ENCODE measurements at places on chromosomes 7 and 10.

DNA sequence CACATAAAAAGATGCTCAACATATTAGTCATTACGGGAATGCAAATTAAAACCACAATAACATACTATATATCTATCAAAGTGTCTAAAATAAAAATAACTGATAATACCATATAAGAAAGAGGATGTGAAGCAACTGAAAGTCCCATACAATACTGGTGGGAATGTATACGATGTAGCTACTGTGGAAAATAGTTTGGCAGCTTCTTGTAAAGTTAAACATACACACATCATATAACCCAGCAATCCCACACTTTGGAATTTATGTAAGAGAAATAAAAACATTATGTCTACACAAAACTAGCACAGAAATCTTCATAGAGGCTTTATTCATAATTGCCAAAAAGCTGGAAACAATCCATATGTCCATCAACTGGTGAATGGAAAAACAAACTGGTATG is 10.5 kb upstream of the COMMD3 start:
- no peak for DNase-seq

DNA sequence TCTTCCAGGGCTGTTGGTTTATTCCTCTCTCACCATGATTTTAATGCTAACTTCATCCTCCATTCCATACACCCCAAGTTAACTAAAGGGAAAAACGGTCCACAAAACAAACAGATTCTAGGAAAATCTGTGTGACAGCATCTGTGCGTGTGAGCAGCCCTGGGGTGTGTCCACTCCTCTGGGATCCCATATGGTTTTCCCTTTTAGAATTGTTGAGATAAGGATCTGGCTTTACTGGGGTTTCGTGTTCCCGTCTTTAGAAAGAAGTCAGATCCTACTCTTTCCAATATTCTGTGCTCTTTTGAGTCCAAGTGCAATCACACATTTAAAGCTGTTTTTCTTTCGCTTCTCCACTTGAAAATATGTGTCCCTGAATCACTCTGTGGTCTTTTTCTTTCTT is 257.1 kb downstream of the KLF6 start:
- DNase-seq, result no peak

- DNase-seq, result no peak
Measured at GRCh38 chr7:99141841-99142726, 1.8 kb downstream of the SMURF1 start.

DNA sequence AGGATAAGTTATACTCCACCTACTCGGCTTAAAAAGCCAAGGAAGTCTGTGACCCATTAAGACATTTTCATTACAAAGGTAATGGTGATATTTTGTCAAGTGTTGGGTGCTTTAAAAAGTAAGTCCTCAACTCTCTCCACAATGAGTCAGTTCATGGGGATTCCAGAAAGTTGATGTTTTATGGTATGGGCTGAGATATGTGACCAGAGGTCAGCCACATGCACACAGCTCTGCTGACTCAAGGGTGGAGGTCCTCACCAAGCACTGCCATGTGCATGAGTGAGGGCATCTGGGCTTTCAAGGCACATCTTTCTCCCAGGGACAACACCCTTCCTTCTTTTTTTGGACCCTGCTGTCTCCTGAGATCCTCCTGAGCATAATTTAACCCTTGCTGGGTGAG is 292.9 kb downstream of the PTEN start:
- no peak for DNase-seq

GRCh38 chr7:44338600-44338999 is 13.2 kb upstream of the CAMK2B start:
- no peak for DNase-seq

DNA sequence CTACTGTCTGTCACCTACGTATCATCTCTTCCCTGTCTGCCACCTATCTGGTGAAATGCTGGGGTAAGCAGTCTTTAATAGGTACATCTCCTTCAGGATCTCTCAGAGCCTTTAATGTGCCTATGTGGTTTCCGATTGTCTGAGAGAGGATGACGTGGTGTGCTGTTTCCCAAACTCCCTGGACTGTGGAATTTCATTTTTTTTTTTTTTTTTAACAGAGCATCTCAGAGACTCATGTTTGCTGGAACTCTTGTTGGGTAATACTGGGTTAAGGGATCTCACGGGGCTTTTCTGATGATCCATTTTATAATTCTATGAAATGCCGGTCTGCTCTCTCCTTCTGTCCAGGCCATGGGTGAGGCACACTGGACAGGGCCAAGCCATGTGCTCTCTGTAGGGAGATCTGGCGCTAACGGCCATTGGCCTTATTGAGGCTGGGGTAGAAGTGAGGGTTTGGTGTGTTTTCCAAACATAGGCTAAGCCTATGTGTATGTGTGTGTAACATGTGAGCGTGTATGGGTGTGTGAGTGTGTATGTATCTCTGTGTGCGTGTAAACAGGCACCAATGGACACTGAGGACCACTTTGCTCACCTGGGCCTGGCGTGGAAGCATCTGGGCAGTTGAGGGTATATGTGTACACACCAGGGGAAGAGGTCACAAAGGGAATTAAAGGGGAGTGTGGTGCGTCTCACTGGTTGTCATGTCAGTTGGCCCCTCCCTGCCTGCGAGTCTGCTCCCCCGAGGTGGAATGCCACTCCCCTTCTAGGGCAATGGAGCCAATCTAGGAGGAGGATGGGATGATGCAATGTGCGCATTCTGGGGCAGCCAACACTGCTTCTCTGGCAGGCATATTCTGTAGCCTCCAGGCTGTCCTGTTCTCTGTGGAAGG is 7.8 kb downstream of the ADRA2A start:
- DNase-seq, result no peak

Measured in D721Med (cell line).